M059J (cell line): ENCODE measurements at places on chromosomes 12 and 14. TPM values are rescaled to one million over a fixed set of nuclear protein-coding genes. Genes with fewer than 3 reads are reported as not detected.

Gene OASL
- 110 and 115 TPM in 2 replicates for total RNA-seq

Gene APOF
- total RNA-seq: not detected in 2 replicates

Gene KCNC2
- not detected in 2 replicates for total RNA-seq

Gene DNAH10
- not detected in 2 replicates for total RNA-seq

GRCh38 chr12:26118308-26118707 is 6.5 kb downstream of the BHLHE41 start:
- no peak for DNase-seq

DNA sequence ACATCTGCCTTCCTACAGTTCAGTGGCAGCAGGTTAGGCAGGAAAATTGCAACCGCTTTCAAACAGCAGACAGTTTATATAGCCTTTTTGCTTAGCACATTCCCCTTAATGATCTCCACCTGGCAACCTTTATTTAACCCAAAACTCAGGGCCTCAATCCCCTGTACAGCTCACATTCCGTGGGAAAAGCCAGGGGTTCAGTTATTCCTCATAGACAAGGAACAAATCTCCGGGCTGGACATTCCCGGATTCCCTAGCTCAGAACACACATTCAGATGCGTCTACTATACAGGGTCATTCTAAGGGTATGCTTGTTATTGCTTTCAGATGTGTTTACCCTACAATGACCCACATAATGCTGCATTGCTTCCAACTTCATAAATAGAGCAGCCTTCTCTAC is 73.8 kb upstream of the DCN start:
- DNase-seq: no peak

- DNase-seq: no peak
Observed at GRCh38 chr14:43900173-43900655, 606.9 kb downstream of the FSCB start.

DNA sequence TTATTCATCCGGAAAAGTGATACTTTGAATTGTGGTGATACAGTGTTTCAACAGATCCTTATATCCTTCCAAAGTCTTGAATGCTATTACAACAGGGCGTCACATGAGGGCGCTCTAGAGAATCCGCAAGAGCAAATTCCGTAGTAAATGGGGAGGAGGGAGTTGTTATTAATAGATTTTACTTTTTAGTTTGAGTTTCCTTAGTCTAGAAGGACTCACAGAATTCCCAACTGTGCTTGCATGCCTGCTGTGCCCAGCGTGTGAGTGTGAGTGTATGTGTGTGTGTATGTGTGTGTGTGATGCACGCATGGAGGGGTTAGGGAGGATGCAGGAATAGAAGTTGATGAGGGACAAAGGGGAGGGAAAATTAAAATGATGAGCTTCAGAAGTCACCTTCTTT is 375.3 kb downstream of the C12orf75 start:
- DNase-seq: peak; percentile 39

DNA sequence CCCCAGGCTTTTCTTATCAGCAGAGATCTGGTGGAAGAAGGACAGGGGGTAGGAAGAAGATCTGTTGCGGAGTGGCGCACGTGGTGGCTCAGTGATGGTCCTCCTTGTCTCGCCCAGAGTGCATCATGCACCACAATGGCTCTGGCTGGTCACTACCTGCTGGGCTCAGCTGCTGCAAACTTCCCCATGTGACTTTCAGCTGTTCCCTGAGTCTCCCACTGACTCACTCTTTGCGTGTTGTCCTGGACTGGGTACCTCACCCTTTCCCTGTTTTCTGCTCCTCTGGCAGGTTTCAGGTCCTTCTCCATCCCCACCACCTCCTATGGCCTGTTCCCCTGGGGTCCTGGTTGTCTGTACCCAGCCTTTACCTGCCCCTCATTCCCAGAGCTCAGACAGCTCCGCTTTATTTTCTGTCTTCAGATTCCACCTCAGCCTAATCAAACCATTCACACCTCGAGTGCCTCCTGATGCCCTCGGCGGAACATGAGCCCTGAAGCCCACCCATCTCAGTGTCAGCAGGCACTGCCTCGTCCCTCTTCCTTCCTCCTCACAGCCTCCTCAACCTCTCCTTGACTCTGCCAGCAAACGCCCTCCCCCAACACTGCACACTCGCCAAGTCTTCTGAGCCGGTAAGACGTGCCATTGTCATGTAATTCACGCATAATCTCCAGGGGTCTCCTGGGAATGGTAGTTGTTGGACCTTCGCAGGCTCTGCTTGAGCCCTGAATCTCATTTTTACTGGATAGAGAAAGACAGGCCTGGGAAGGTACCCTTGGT is 1.8 kb downstream of the C1R start:
- no peak for DNase-seq
